ENCODE measurements at places on chromosomes 6 and 20.

DNA sequence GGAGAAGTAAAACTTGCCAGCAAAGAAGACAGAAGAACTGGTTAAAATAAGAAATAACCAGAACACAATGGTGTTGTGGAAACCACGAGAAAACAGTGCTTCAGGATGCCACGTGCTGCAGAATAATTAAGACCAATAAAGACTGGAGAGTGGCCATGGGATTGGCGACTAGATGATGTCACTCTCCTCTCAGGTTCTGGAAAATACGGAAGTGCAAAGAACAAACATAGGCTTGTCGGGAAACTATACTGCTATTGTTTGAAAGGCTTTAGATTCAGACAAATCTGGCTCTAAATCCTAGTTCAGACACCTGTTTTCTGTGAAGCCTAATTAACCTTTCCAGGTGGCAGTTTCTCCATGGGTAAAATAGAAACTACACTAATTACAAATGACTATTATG is 138.4 kb upstream of the STXBP5 start:
- DNase-seq, result no peak

DNA sequence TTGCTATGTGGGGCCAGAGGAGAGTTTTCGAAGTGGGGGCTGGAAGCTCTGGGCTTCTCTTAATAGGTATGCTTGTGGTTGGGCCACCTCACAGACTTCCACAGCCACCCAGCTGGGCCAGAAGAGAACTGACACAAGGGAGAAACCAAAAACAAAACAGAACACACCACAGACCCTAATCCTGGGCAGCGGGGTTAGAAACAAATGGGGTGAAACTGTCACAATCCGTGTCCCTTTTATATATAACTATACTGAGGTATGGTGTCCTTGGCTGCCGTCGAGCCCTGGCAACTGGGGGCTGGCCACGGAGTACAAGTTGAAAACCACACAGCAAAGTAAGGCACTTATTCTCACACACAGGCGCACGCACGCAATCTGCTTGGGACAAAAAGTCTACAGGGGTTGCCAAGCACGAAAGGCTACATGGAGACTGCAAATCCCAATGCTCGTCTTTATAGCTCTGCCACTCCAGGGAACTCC is 78.3 kb downstream of the TRAM2 start:
- no peak for DNase-seq

DNA sequence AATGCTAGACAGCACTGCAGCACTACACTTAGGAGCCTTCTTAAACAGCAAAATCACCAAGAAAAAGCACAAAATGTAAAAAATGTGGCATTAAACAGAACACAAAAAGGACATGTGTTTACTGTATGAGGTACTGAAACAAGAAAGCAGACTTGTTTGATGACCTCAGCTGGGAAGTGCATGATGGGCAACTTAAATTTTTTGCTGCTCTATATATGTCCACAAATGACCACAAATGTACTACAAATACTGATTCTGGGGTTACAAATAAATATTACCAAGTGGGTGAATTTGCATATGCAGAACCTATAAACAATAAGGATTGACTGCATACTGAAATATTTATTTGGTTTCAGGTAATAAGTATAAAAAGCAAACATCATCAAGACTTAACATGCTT is 13.1 kb downstream of the RAB23 start:
- DNase-seq, result no peak

GRCh38 chr20:13263451-13263850 is 42.4 kb downstream of the ISM1 start:
- no peak for DNase-seq

- no peak for DNase-seq
Measured at GRCh38 chr6:79868098-79868722, 79.1 kb downstream of the ELOVL4 start.

DNA sequence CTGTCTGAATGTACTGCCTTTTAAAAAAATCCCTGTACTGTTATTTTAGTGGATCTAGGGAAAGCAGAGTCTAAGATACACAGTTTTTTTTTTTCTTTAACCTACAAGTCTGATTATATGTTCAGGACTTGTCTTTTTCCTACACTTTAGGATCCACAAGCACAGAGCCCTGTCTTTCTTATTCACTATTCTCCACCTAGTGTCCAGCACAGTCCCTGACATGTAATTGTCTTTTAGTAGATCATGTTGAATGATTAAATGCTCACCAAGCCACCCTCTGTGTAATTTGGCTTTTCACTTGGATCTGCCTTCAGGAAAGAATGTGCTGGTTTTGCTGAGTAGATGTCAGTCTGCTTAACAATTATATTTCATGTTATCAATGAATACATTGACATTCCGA is 35.8 kb upstream of the YWHAB start:
- no peak for DNase-seq

Measured in stimulated activated CD8-positive, alpha-beta memory T cell treated with anti-CD3 and anti-CD28 coated beads, Interleukin-12 subunit alpha, Interleukin-12 subunit beta, amount 100 ng/mL, for 4 hours (primary cell).